Stimulated activated CD8-positive, alpha-beta memory T cell treated with anti-CD3 and anti-CD28 coated beads, Interleukin-4, amount 100 ng/mL, for 1 hour (primary cell): ENCODE measurements at places on chromosomes 3 and 15.

DNA sequence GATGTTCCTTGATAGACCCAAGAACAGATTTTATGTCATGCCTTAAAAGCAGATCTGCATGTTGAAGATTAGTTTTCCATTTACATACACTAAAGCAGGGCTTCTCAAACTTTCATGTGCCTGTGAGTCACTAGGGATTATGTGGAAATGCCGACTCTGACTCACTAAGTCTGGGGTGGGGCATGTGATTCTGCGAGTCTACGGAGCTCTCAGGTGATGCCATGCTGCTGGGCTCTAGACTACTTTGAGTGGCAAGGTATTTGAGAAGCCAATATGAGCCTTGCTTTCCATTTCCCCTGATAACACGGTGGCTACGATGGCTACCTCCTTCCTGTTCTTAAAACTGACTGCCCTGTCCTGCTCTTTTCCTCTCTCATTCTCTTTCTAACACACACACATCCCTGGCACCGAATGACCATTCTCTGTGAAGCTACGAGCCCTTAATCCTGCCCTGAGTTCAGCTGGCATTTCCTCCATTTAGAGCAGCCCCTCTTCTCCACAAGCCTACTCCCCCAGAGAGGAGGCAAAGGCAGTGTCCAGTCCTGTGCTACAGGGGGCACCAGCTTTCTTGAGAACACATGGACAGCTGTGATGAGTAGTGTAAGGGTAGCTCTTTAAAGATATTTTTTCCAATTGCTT, 39.7 kb upstream of the PYGO1 start:
- no peak for DNase-seq

GRCh38 chr15:61227269-61227949, 1.7 kb downstream of the RORA start:
- DNase-seq = no peak

- DNase-seq = no peak
Observed at GRCh38 chr3:9727041-9727595, 4.4 kb upstream of the BRPF1 start.

DNA sequence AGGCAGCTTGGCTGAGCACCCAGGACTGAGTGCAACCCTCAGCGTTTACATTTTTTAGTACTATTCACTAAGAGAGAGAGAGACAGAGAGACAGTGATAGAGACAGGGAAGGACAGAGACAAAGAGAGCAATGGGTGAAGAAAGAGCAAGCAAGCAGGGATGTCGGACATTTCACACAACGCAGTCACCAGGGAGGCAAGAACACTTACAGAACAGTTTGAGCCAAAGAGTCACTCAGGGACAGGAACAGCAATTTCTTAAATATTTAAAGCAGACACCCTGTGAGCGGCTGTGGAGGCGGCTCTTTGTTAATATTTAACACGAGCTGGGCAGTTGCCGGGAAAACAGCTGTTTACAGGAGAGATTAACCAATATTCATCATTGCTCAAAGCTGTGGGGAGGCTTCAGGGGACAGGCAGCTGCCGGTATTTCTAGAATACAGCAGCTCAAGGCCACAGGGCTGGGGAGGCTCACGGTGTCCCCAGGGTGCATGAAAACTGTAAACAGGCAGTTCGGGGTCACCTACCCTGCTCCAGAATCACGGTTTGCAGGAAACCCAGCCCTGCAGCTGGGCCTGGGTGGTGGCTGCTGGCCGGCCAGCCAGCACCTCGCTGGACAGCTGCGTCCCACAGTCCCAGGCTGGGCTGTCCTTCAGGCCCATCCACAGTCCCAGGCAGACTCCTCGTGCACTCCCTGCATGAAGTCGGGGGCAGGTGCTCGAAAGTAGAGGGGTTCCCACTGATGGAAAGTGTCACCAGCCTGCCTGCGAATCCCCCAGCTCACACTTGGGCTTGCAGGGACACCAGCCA, 38.8 kb upstream of the PCSK6 start:
- DNase-seq = no peak

DNA sequence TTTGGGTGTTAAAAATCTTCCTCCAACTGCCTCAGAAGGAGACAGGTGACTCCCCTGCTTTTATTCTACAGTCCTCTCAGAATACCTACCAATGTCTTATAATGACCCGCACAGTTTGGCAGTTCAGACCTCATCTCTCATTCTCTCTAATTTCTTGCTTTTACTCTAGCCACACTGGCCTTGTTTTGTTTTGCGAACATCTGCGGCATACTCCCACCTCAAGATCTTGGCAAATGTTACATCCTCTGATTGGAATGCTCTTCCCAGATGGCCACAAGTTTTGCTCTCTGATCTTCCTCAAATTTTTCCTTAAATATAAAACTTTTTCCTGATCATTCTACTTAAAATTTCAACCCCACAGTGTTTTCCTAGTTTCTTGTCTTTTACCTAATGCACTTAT, 94.1 kb downstream of the PLSCR2 start:
- no peak for DNase-seq

GRCh38 chr3:15535732-15536131, 14.2 kb upstream of the COLQ start:
- no peak for DNase-seq

DNA sequence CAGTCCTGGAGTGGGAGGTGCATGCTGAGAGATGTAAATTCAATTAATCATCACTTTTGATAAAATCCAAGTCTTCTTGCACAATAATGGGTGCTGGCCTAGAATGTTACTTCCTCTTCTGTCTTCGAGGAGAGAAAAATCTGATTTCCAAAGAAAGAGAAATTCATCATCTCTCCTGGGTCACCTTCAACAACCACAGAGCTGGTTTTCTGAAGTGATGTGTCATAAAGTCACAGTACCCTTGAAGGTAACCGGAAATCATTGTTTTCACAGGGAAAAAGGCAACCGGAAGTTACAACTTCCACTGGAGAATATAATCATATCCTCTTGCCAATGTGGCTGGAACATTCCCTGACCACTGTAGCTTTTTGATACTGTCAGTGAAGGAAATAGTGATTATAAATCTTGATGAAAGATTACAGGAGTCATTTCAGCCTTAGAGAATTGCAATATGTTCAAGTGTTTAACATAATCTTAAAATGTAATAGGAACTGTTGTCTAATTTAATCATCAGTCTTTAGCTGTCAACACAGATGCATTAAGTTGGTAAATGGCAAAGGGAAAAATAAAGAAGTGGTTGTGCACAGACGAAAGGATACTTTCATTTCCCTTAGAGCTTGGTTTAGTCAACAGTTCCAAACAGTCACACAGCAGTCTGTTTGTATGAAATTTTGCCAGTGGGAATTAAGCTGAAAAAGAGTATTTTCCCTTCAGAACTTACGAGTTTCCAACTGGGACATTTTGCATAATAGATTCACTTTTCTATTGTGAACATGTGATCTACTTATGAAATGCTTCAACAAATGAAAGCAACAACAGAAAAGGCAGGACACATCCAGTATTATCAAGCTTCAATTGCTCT, 106.5 kb upstream of the SLC4A7 start:
- no peak for DNase-seq

GRCh38 chr3:67808906-67809305, 154.5 kb upstream of the SUCLG2 start:
- DNase-seq = no peak

GRCh38 chr3:459311-459670, 262.7 kb downstream of the CHL1 start:
- DNase-seq = no peak

DNA sequence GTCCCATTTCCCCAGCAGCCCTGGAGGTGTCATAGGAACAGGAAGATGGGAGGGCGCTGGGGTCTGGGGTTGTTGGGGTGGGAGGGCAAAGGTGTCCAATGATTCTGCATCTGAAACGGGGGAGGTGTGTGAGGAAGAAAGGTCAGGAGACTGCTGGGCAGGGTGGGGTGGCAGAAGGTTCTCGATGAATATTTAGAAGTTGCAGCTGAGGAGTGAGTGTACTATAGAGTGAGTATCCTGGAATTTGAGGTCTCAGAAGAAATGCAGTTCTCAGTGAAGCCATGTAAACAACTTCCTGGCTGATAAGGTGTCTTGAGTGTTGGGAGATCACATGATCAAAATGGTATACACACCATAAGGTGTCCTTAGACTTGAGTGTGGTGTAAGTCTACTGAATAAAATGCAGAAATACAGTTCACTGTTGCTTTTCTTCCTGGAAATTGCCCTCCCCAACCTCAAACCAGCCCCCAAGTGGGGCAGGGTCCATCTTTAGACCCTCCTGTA, 9.9 kb downstream of the B3GNT5 start:
- DNase-seq = no peak

GRCh38 chr3:33139996-33140395, 26.2 kb downstream of the CRTAP start:
- DNase-seq = no peak

DNA sequence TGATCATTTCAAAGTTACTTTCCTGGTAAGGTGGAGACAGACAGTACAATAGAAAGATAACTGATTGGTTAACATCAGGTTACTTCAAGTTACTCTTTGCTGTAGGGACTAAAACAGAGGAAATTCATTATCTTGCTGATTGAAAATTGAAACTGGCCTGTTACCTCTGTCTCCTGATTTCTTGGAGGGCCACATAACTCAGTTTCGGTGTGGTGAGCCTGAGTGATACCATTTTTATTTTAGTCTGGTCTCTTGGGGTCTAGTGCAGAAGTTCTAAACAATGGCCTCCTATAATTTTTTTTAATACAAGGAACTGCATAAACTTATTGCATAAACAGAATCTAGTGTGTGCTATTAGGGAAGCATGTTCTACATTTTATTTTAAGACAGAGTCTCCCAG, 1.2 kb upstream of the ICE2 start:
- DNase-seq = no peak

DNA sequence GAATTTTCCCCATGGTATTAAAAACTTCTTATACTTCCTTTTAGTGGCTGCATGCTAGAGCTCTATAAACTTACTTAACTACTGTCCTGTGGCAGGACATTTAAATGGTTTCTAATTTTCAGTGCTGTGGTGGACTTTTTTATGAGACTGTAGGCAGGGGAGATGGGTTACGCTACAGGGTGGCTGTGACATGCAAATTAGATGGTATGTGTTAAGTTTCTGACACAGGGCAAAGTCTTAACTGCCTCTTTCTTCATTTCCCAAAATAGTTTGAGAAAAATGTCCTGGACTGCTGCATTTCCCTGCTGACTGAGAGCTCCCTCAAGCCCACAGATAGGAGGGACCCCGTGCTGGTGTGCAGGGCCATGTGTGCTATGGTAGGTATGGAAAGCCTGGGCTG, 22.0 kb downstream of the TGM4 start:
- no peak for DNase-seq

DNA sequence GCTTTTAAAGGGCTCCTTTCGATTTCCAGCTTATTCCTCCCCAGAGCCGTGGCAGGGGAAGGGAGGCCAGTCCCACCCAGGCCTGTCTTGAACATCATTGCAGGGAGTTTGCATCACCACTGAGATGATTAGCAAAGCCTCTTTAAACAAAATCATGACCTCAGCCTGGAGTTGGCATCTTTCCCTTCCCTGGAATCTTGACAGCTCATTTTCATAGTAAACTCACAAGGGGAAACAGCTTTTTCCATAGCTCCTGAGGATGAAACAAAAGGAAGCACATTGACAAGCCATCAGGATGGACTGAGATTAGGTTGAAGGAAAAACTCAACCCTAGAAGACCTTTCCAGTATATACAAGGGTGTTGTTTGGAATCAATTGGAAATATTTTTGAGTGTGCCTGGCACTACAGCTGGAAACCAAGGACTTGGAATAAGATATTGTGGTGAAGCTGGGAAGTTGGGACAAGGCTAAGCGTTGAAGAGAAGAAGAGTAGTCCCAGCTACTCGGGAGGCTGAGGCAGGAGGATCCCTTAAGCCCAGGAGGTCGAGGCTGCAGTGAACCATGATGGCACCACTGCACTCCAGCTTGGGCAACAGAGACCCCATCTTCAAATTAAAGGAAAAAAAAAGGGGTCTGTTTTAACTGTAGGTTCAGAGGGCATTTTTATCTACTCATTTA, 3.1 kb upstream of the LARP6 start:
- no peak for DNase-seq

GRCh38 chr15:63110428-63111026, 11.1 kb upstream of the LACTB start:
- no peak for DNase-seq

DNA sequence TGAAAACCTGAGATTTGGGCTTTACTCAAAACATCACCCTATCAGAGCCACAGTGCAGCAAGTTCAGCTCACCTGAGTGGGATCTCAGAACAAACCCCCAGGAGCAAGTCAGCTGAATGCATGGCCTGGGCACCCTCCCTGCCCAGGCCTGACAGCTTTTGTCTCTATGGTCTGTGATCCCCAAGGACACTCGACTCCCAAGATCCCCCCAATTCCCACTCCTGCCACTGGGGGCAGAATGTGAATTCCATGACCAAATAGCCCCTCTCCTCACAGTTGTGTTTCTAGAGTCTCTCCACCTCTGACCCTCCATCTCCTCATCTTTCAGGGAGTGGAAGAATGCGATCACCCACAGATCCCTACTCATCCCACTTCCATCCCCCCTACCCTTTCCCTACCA, 58.9 kb downstream of the ZNF445 start:
- DNase-seq = no peak

DNA sequence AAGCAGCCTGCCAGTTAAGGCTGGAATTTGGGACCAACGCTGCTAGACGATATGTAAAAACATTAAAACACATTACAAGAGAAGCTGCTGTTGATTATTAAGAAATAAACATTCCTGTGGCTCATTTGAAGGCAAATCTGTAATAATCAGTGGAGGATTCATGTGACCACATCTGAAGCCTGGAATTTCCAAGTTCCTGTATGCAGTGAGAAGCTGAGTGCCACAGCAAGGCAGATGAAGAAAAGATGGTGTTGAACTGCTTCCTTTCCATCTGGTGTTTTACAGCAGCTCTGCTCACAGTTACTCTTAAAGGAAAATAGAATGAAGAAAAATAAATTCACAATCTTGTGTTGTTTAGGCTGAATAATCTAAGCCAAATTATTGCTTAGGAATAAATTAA, 139.3 kb upstream of the ROBO2 start:
- no peak for DNase-seq

- no peak for DNase-seq
Observed at GRCh38 chr3:66665021-66665695, 164.3 kb upstream of the LRIG1 start.

- no peak for DNase-seq
Observed at GRCh38 chr15:29123171-29123570, 146.5 kb downstream of the NSMCE3 start.

GRCh38 chr3:12579905-12580304, 23.0 kb downstream of the MKRN2 start:
- no peak for DNase-seq

DNA sequence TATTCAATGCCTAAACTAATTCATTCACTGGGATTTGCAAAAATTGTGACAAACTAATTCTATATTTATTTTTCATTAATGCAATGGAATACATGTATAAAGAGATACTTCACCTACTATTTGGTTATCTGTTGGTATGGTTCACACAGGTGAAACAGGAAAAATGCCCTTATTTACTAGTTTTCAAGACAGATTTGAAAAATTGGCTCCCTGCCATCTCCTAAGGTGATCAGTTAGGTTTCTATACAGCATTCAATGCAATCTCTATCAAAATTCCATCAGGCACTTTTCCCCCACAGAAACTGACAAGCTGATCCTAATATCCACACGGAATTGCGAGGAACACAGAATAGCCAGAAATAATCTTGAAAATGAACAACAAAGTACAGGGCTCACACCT, 101.1 kb downstream of the DLG1 start:
- DNase-seq = no peak

GRCh38 chr15:97316362-97316761, 644.1 kb upstream of the ARRDC4 start:
- no peak for DNase-seq
